ENCODE measurements at places on chromosomes 1 and 21.

DNA sequence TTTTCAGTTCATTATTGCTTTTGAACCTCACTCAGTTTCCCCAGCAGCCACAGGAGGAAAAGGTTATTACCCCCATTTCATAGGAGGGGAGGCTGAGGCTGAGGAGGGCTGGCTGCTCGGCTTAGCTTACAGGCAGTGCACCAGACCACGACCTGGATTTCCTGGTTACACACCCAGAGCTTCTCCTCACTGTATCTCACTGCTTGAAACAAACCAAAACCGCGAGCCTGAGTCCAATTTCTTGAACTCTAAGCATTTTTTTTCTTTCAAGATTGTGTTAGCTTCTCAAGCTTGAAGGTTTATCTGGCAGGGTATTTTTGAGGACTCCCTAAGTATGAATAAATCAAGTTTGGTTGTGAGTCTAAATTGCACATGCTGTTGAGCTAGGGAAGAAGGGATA, 188.9 kb upstream of the EDN2 start:
- DNase-seq = no peak

DNA sequence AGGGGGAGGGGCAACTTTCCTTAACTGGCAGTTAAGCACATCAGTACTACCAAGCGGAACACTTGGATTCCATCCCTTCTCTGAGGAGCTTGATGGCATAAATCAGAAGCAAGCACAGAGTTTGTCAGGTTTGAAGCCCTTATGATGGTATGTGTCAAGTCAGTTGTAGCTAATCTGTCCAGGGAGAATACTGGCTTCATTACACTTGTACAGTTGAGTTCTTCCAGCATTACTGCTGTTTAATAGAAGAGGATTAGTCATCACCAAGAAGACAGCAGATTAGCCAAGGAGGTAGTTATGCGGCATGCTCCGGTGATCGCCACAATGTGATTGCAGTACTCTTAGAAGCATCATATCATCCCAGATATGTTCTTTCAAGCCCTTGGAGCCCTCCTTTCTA, 2.1 kb upstream of the TDRD5 start:
- no peak for DNase-seq

DNA sequence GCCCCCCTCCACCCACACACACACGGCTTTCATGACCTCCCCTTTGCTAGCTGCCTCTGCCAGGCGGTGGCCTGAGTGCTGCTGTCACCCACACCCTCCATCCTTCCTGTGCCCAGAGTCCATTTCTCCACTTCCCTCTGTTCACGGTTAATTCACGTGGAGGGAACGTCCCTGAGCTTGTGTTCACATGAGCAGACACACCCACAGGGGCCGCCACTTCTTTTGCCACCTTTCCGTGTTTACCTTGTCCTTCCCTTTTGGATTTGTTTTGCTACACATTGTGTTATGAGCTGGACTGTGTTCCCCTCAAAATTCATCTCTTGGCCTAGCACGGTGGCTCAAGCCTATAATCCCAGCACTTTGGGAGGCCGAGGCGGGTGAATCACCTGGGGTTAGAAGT, 128.0 kb downstream of the ETS2 start:
- DNase-seq = no peak

- no peak for DNase-seq
These were observed 21.0 kb downstream of the HSPA13 start for GRCh38 chr21:14361958-14362357.
